Fibroblast of gingiva (primary cell): ENCODE measurements at places on chromosomes 7 and 10.

DNA sequence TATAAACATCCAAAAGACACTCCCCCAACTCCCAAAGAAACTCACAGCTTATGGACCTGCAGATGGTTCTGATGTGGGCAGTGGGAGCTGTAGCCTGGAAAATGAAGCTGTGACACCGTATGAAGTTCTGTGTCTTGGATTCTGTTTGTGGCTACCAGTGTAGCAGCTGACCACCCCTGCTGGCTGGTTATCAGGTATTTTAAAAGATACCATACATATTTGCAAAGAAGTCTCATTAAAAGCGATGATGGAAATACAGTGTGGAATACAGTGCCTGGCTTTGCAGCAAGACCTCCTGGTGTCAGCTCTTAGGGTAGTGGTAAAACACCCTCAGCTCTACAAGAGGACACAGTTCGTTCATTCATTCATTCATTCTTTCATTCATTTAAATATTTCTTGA is 194.3 kb upstream of the PRKCQ start:
- no peak for DNase-seq

DNA sequence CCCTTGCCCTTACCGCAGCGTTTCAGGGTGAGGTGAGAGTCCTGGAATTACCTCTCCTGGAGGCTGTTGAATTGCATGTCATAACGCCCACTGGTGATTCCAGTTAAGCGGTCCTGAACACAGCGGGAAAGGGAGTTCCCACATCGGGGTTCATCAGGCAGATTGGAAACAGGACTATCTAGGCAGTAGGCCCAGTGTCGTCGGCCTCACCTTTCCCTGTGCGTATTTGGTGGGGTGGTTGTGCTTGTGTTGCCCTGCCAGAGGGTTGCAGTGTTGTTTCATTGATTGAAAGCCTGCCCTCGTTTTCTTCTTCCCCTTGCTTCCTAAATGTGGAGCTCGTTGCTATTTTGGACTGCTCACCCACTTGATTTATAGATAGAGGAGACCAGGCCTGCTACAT is 10.6 kb upstream of the SUN1 start:
- DNase-seq, result no peak

DNA sequence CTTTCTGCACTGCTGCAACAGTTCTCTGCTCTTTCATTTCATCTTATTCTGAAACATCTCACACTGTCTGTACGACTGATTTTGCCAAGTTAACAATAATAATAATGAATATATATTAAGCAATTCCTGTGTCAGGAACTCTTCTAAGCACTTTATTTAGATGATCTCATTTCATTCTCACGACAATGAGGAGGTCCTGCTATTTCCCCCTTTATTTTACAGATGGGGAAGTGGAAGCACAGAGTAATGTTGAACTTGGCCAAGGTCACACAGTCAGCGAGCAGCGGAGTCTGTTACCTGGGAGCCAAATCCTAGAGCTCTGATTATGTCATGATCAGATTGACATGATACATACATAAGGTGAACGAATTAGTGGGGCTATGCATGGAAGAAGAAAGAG is 5.8 kb downstream of the MRC1 start:
- no peak for DNase-seq

GRCh38 chr7:128112781-128113221 is 81.6 kb upstream of the LRRC4 start:
- no peak for DNase-seq

- peak; percentile 27 for DNase-seq
Observed at GRCh38 chr7:4753598-4754432, 21.6 kb upstream of the AP5Z1 start.

DNA sequence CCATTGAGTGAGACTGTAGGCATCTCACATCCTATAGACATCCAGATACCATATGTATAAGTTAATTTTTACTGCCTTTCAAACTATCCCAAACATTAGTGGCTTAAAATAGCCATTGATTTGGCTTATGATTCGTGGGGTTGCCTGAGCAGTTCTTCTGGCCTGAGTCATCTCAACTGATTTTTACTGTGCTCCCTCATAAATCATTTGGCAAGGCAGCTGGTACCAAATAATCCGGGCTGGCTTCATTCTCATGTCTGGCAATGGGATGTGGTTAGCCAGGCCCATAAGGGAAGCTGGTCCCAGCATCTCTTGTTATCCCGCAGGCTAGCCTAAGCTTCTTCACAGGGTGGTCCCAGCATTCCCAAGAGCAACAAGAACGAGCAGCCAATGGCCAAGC is 6.7 kb upstream of the LRGUK start:
- no peak for DNase-seq

- no peak for DNase-seq
Observed at GRCh38 chr10:44862006-44862751, 49.0 kb upstream of the TMEM72 start.

DNA sequence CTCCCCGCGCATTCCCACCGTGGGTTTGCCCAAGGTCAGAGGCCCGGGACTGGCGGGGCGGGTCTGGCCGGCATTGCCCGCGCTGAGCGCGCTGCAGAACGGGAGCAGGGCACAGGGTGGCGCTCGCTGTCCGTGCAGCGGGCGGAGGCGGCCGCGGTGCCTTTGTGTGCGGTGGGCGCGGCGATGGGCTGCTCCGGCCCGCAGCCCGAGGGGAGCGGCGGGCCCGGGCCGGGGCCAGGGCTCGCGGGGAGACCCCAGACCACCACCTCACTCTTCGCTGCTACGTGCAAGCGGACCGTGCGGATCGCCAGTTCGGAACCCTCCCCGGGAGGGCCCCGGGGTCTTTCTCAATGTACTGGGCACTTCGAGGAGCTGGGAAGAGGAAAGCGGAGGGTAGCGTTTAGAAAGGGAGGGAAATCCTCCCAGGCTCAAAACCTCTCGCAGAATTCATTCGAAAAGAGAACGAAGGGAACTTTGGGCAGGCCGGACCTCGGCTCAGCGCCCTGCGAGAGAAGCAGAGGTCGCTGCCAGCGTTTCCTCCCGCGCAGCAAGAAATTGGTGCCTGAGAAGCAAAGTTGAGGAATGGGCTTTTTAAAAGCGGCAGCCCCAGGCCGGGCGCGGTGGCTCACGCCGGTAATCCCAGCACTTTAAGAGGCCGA is 8.5 kb downstream of the SP8 start:
- no peak for DNase-seq
